ENCODE measurements at places on chromosomes 1 and 21. TPM values are rescaled to one million over a fixed set of nuclear protein-coding genes. Genes with fewer than 3 reads are reported as not detected.

ELF3 gene
- total RNA-seq: not detected

WNT4 gene
- not detected for total RNA-seq

ITLN2 gene
- not detected for total RNA-seq

MUTYH gene
- total RNA-seq: 9.1 TPM

PGLYRP4 gene
- not detected for total RNA-seq

PEX19 gene
- total RNA-seq: 67.7 TPM

CAPN8 gene
- total RNA-seq: not detected

RHEX gene
- not detected for total RNA-seq

DNAI4 gene
- 1.7 TPM for total RNA-seq

RCAN1 gene
- total RNA-seq: 183 TPM

KCND3 gene
- under 0.01 TPM for total RNA-seq

VPS72 gene
- total RNA-seq: 53.6 TPM

- no peak overlapping the region for H3K27ac ChIP-seq
- H3K36me3 ChIP-seq: no peaks in the 10 kb centered on the region
- no peaks in the 10 kb centered on the region for H3K27me3 ChIP-seq
- H3K4me3 ChIP-seq: no peak overlapping the region
- DNase-seq: no peak
Measured at GRCh38 chr1:70091811-70092210, 113.6 kb downstream of the LRRC40 start.

DNA sequence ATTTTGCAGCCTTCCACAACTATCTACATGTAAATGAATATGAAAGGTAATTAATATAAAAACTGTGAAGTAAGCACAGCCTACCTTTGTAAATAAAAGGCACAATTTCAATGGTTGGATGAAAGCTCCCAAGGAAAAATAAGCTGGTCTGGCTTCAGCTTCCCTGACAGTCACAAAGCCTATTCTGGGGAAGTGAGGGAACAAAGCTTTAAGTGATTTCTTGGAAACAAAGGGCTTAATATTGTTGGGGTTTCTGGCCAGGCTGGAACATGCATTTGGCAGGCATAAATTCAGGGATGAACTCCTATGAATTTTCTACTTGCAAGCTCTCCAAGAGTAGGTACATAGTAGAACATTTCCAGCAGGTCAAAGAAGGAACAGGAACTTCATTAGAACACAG lies 17.3 kb downstream of the BCAS2 start:
- H3K27ac ChIP-seq: no peak overlapping the region
- no peaks in the 10 kb centered on the region for H3K4me1 ChIP-seq
- no peak overlapping the region for H3K4me3 ChIP-seq
- H3K36me3 ChIP-seq: peaks cover 27% of the 10 kb centered on the region
- H3K27me3 ChIP-seq: no peaks in the 10 kb centered on the region

DNA sequence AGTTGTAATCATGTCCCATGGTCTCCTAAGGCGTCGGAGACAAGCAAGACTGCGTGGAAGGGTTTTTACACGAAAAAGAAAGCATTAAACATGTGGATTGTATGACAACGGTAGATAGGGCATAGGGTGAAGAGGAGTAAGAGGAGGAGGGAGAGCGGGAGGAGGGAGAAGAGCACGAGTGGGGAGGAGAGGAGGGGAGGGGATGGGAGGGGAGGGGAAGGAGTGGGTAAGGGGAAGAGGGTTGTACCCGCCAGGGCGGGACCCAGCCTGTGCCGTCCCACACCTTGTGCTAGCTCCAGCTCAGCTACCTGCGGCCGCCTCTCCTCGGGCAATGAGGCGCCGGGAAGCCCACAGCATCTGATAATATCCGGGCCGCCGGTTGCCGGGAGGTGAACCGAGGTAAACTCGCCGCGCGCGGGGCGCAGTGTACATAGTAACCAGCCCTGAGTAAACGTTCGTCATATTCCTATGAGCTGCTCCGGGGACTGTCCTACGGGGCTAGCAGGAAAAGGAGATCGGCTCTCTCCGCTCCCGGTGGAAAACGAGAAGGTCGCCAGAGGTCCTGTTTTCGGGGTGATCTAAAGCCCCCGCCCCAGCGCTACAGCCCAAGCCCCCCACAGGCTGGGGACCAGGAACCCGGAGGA lies 449 bp upstream of the RCAN3 start:
- H3K27ac ChIP-seq: peak overlapping the region; percentile 64
- H3K36me3 ChIP-seq: no peaks in the 10 kb centered on the region
- H3K4me3 ChIP-seq: peak overlapping the region; percentile 88

DNA sequence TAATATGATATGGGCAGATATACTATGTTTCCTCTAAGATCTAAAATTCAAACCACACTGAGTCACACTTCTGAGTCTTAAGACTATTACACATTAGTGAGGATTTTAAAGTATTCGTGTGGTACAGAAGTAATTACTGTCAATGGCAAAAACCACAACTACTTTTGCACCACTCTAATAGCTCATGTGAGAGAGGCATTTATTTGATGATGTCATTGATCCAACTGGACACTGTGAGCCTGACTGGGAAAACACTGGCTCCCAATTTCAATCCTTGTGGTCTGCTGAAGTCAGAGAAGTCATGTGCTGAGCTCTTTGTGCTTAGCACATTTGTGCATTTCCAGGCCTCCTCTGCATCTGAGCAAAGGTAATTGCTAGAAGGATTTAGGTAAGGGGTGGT lies 377.8 kb downstream of the USH2A start:
- DNase-seq: peak; percentile 98
- peaks cover 6% of the 10 kb centered on the region for H3K4me1 ChIP-seq
- H3K27ac ChIP-seq: peak overlapping the region; percentile 54
- H3K27me3 ChIP-seq: no peaks in the 10 kb centered on the region
- H3K36me3 ChIP-seq: no peaks in the 10 kb centered on the region

DNA sequence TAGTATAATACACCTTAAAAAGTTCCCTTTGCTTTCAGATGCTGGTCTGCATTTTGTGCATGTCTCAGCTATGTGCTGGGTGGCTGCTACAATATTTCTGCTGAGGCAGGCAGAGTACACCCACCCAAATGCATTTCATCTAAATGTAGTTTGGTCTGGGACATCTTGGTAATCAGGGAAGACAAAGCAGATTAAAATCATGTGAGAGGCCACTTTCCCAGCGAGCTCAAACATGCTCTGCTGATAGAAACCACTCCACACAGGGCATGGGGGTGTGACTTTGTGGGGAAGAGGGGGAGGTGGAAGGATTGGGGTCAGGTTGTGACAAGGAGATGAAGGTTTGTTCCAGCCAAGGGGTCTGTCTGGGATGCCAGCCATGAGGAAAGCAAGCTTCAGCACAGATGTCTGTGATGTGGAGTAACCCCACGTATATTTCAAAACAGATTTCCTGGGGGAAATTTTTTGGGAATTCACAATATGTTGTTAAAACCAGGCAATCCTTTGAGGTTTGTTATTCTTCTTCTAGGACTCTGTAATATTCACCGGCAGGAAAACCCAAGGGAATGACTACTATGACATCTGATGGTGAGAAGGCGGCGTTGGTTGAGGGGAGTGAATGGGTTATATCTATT lies 255.1 kb upstream of the FGGY start:
- H3K27me3 ChIP-seq: no peaks in the 10 kb centered on the region
- H3K4me1 ChIP-seq: peaks cover 14% of the 10 kb centered on the region
- H3K27ac ChIP-seq: no peak overlapping the region
- H3K4me3 ChIP-seq: no peak overlapping the region
- peak; percentile 45 for DNase-seq
- H3K36me3 ChIP-seq: no peaks in the 10 kb centered on the region

DNA sequence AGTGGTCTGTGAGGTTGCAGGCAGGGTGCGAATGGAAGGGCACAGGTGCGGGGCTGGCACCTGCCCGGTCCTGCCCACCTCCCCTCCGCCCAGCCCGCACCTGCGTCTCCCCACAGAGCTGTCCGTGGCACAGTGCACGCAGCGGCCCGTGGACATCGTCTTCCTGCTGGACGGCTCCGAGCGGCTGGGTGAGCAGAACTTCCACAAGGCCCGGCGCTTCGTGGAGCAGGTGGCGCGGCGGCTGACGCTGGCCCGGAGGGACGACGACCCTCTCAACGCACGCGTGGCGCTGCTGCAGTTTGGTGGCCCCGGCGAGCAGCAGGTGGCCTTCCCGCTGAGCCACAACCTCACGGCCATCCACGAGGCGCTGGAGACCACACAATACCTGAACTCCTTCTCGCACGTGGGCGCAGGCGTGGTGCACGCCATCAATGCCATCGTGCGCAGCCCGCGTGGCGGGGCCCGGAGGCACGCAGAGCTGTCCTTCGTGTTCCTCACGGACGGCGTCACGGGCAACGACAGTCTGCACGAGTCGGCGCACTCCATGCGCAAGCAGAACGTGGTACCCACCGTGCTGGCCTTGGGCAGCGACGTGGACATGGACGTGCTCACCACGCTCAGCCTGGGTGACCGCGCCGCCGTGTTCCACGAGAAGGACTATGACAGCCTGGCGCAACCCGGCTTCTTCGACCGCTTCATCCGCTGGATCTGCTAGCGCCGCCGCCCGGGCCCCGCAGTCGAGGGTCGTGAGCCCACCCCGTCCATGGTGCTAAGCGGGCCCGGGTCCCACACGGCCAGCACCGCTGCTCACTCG lies 23.3 kb downstream of the FTCD start:
- no peaks in the 10 kb centered on the region for H3K4me1 ChIP-seq
- no peak overlapping the region for H3K4me3 ChIP-seq
- no peak for DNase-seq
- H3K27me3 ChIP-seq: no peaks in the 10 kb centered on the region
- peaks cover 49% of the 10 kb centered on the region for H3K36me3 ChIP-seq

- H3K27ac ChIP-seq: peak overlapping the region; percentile 45
- no peak overlapping the region for H3K4me3 ChIP-seq
- no peaks in the 10 kb centered on the region for H3K36me3 ChIP-seq
- peak; percentile 78 for DNase-seq
- H3K4me1 ChIP-seq: peaks cover 9% of the 10 kb centered on the region
Measured at GRCh38 chr1:59605761-59606160, 209.0 kb upstream of the HOOK1 start.

- H3K27ac ChIP-seq: no peak overlapping the region
- DNase-seq: peak; percentile 54
- no peaks in the 10 kb centered on the region for H3K27me3 ChIP-seq
Measured at GRCh38 chr1:27589841-27590426, 14.0 kb downstream of the AHDC1 start.

- H3K4me3 ChIP-seq: peak overlapping the region; percentile 91
- peaks cover 4% of the 10 kb centered on the region for H3K4me1 ChIP-seq
- peak; percentile 76 for DNase-seq
- H3K27me3 ChIP-seq: no peaks in the 10 kb centered on the region
- H3K27ac ChIP-seq: peak overlapping the region; percentile 44
Measured at GRCh38 chr1:52551507-52552235, 1.2 kb downstream of the TUT4 start.

DNA sequence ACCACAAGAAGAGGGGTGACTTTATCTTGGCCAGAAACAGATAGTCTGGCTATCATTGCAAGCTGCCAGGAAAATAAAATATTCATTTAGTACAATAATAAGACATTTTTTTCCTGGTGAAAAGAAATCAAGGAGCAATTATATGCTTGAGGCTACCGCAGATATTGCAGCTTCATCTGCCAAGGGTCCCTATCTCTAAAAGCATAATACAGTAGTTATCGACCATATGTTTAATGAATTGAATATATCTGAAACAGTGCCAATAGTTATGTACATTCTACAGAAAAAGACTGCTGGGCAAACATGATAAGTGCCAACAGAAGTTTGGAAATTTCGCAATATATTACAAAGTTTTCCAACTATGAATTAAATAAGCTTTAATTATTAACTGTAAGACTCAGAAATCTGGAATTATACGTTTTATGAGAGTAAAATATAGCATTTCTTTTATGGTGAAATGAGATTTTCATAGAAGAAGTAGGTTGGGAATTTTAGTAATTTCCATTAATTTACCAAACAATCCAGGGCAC lies 561.1 kb upstream of the ZP4 start:
- no peaks in the 10 kb centered on the region for H3K36me3 ChIP-seq
- no peaks in the 10 kb centered on the region for H3K4me1 ChIP-seq
- no peak overlapping the region for H3K27ac ChIP-seq
- no peaks in the 10 kb centered on the region for H3K27me3 ChIP-seq
- H3K4me3 ChIP-seq: no peak overlapping the region

DNA sequence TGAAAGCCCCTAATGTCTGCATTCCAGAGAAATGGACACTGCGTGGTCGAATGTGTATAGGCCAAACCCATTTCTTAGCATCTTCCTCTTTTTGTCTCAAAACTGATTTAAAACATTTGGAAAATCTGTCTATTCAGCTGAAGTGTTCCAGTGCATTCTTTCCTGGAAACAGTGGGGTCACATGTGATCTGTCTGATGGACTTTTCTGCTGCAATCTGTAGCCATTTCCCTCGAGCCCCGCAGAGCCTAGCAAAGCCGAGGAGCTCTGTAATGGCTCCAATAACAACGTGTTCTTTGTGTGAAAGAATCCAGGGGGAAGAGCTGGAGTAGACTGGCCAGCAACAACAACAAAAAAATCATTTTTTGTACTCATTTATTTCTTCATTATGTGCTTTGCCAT lies 329.3 kb downstream of the BARHL2 start:
- H3K36me3 ChIP-seq: no peaks in the 10 kb centered on the region
- no peaks in the 10 kb centered on the region for H3K4me1 ChIP-seq
- DNase-seq: no peak
- H3K4me3 ChIP-seq: no peak overlapping the region

DNA sequence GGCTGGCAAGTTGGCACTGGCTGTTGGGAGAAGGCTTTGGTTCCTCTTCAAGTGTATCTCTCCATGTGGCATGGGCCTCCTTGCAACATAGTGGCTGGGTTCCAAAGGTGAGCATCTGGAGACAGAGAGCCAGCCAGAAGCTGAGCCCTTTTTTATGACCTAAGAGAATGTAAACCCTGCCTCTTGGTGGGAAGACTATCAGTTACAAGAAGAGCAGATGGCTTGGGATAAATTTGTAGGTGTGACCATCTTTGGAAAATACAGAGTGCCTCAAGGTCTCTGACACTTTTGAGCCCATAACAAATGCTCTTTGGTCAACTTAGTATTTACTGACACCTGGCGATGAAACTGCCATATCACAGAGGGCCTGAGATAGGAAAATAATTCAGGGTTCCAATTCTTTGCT lies 31.4 kb upstream of the PRELP start:
- no peaks in the 10 kb centered on the region for H3K36me3 ChIP-seq
- DNase-seq: no peak
- no peak overlapping the region for H3K4me3 ChIP-seq
- H3K4me1 ChIP-seq: peaks cover 8% of the 10 kb centered on the region

DNA sequence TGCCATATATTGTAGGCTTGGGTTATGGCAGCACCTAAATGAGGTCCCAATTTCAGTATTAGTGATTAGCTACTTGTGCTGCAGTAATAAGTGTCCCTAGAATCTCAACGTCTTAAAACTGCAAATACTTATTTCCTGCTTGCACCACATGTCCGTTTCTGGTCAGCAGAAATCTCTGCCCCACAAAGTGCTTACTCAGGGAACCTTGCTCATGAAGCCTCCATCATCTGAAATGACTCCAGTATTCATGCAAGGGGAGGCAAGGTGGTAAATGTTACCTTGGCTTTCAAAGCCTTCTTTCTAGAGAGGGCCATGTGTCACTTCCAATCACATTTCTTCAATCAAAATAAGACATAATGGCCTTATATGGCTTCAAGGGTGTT lies 274.2 kb upstream of the KAZN start:
- no peak overlapping the region for H3K27ac ChIP-seq
- no peak for DNase-seq
- H3K36me3 ChIP-seq: no peaks in the 10 kb centered on the region

DNA sequence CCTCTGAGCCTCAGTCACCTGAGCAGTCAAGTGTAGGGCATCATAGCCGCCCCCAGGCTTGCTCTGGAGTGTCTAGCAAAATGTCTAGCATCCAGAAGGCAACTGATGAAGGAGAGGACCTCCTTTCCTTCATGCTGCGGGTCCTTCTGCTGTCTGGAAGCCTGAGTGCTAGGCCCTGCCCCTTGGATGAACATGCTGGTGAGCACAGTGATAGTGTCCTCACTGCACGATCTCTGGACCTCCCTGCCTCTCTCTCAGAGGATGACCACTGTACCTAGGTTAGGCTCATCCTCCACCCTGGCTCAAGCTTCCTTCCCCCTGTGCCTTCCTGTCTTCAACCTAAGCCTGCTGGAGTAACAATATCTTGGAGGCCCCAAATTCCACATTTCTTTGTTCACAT lies 128.6 kb downstream of the TENT5C start:
- DNase-seq: no peak
- H3K4me1 ChIP-seq: peaks cover 4% of the 10 kb centered on the region
- no peaks in the 10 kb centered on the region for H3K27me3 ChIP-seq

Data from IMR-90 (cell line).